ENCODE measurements at places on chromosomes 2 and 18.

GRCh38 chr18:12883372-12883683 lies 709 bp downstream of the PTPN2 start:
- no peak for DNase-seq

DNA sequence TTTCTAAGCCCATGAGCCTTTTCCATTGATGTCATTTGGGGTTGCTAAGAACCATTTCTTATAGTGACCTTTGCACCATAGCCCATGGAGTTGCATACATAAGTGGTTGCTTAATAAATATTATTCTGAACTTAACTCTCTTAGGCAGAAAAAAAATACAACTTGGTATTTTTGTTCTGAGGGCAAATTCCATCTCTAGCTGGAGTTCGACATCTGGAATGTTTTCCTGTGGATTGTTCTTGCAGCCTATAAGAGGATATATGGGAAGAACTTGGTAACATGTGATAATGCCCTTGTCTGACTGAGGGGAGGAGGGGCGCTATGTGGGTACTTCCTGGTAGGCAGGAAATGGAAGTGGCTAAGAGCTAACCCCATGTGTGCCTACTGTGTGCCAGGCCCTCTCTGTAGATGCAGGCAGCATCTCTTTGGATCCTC lies 20.7 kb downstream of the IGFBP2 start:
- DNase-seq = no peak

DNA sequence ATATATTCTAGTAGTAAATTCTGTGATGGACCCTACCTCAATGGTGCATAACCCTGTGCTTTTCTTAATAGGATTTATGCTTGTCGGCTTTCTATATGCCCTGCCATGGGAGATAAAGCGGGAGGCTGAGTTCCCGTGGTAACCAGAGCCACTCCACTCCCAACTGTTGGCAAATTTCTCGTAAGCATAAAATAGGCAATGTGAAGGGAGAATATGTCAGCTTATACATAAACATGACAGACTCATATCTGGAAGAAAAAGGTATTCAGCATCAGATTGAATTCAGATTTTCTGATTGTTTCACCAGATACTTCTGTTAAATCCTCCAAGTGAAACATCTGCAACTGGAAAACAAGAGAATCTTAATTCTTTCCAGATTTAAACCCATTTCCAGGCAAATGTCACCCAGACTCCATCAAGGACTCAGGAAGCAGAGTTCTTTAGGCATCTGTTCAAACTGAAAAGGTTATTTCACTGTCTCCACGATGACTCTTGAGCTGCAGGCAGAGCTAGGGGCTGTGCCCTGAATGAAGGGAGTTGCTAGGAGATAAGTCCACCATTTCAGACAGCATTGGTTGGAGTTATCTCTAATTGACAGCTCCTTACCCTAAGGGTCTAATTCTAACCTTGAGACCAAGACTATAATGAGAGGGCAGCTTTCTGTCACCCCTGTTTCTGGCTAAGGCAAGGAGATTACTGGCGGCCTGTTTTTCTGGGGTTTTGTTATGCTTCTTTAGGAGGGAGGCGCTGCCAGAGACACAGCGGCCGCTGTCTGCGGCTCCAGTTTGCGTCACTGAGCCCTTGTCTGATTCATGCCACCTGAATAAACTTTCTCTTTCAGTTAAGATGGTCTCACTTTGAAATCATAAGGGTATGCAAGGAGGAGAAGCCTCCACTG lies 381.3 kb downstream of the SOX11 start:
- DNase-seq = no peak

DNA sequence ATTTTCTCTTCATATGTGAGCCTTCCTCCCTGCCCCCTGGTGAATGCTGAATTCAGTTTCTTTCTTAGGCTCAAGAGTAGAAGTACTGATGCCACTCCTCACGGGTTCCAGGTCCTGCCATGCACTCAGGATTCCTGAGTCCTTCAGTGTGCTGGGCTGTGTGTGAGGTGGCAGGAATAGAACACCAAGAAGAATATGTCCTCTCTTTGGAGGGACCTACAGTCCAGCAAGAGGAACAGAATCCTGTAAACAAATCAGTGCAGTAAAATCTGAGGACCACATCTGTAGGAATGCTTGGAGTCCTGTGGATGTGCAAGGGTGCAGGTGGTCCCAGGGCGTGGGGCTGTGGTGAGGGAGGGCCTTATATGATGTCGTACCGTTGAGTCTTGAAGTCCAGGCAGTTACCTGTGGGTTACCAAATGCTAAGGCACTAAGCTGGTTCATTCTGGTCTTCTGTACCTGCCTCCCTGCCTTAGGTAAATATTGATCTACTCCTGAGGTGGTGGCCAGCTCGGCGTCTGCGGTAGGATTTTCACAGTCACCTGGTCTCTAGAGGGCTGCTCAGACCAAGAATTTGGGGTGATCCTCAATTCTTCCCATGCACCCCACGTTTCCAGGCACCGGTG lies 5.5 kb downstream of the ASAP2 start:
- DNase-seq = no peak

- peak; percentile 48 for DNase-seq
Observed at GRCh38 chr2:235669983-235670962, 176.4 kb downstream of the AGAP1 start.

GRCh38 chr18:39274535-39274934 lies 1708.9 kb upstream of the CELF4 start:
- no peak for DNase-seq

DNA sequence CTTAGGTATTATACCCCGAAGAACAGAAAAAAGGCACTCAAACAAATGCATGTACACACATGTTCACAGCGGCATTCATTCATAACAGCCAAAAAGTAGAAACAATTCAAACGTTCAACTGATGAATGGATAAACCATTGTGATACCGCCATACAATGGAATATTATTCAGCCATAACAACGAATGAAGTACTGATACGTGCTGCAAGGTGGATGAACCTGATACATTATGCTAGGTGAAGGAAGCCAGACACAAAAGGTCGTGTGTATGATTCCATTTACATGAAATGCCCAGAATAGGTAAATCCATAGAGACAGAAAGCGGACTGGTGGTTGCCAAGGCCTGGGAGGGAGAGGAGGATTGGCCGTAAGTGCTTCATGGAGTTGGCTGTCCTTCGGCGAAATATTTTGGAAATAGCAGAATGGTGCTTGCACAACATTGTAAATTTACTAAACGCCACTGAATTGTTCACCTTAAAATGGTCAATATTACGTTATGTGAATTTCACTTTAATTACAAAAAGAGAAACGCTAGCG lies 750 bp upstream of the RMP24 start:
- no peak for DNase-seq

GRCh38 chr18:62366992-62367391 lies 41.9 kb downstream of the TNFRSF11A start:
- no peak for DNase-seq

GRCh38 chr18:44508474-44508873 lies 172.2 kb upstream of the SETBP1 start:
- DNase-seq = no peak

- no peak for DNase-seq
Observed at GRCh38 chr18:34077599-34077998, 147.1 kb downstream of the NOL4 start.

DNA sequence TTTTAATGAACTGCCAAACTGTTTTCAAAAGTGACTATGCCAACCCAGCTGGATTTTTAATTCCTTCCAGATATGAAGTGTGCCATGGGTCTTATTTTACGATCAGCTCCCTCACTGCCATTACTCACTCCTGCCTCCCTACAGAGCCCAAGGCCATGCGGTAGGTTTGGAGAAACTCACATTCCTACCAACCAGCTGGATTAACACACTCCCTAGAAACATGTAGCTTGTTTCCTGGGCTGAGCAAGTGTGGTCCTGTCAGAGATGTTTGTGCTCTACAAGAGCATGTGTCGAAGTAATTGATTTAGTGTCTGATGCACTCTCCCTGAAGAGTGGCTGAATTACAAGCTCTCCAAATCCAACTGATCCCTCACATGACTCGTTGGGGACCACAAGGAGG lies 82.5 kb downstream of the SPP2 start:
- DNase-seq = peak; percentile 34

- DNase-seq = peak; percentile 18
Observed at GRCh38 chr18:35688757-35689156, 107.2 kb downstream of the GALNT1 start.

GRCh38 chr2:152174574-152174973 lies 989 bp downstream of the STAM2 start:
- DNase-seq = peak; percentile 10

DNA sequence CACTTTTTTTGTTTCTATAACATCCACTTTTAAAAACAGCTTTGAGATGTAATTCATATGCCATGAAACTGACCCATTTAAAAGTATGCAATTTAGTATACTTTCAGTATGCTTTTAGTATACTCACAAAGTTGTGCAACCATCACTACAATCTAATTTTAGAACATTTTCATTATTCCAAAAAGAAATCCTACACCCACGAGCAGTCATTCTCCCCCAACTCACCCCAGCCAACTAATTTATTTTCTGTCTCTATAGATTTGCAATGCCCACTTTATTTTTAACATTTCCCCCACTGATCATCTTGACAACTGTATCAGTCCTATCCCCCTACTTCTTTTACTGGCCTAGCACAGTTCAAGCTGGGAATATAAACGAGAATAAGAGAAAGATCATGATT lies 39.1 kb downstream of the FAM98A start:
- no peak for DNase-seq

GRCh38 chr2:72998234-72998651 lies 73.3 kb downstream of the SFXN5 start:
- no peak for DNase-seq

GRCh38 chr2:98959810-98960507 lies 23.9 kb upstream of the CRACDL start:
- no peak for DNase-seq

- DNase-seq = no peak
Observed at GRCh38 chr2:138711812-138712211, 68.4 kb downstream of the NXPH2 start.

- no peak for DNase-seq
Observed at GRCh38 chr2:62933398-62933917, 117.2 kb upstream of the OTX1 start.

DNA sequence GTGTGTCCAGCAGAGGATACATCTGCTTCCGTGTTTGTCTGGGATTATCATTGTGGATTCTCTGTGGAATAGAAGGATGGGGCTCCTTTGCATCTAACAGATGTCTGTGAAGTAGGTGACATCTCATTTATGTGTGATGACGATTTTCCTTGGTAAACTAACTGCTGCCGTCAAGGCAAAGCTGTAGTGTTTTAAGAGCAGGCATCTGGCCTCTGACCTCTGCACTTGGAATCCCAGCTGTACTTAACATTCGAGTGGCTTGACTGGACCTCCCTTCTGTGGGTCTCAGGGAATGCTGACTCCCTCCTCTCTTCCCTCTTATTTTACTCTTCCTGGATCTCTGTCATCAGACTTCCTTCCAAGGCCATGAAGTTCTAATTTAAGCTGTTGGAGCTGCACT lies 56.4 kb downstream of the DCDC2C start:
- DNase-seq = no peak

DNA sequence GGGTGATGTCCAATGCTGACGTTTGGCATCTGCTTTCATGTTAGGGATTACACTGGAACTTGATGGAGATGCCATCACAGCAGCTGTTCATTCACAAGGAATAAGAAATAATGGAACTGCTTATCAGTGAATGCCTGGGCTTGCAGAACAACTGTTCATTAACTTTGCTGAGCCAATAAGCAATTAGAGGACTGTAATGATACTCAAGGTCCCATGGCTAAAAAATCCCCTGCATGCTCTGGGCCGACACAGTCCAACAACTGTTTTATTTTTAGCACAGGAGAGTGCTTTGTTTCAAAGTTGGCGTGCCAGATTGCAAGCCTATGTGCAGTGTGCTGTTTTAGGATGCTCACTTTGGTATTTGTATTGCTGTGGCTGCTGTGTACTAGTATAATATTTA lies 408.0 kb upstream of the RGPD4 start:
- DNase-seq = no peak

GRCh38 chr18:62118328-62118727 lies 68.5 kb downstream of the PIGN start:
- no peak for DNase-seq

- DNase-seq = peak; percentile 75
Observed at GRCh38 chr2:163664610-163665009, 71.2 kb downstream of the FIGN start.

DNA sequence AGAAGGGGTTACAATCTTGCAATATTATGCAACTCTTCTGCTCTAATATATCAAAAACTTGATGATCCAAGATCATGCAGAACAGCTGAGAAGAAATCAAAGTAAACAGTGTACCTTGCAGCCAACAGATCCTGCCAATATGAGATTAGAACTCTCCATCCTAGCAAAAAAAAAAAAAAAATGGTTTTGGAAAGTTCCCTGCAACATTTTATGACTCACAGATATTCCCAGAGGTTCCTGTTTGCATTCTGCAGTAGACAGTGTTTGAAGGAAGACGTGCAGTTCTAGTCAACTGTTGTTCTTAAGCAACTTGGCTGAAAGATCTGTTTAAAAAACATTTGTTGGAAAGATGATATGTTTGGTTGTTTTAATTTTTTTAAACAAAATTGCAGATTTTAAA lies 103.6 kb upstream of the WDR75 start:
- no peak for DNase-seq

DNA sequence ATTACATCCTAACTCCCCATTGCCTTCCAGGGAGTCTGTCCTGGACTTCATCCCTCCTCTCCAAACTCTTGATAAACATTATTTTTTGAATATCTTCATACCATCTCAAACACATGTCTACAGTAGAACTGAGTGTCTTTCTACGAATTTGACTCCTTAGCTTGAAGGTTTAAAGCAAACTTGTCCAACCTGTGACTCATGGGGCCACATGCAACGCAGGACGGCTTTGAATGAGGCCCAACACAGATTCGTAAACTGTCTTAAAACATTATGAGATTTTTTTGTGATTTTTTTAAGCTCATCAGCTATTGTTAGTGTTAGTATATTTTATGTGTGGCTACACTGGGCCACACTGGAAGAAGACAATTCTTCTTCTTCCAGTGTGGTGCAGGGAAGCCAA lies 98.1 kb downstream of the PARD3B start:
- DNase-seq = no peak

DNA sequence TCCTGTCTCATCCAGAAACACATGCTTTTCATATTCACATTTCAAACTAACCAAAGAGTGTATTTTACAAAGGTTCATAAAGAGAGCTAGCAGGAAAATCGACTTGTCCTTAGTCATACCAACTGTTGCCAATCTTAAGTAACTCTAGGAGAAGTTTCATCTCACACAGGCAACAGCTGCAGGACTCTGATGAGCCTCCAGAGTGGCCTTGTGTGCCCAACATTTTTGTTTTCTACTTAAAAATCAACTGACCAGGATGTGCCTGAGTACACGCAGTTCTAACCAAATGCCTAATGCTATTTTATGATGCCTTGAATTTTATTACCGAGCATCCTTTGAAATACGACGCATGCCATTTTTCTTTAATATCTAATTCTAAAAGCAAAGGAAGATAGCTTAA lies 595.9 kb upstream of the LRRTM4 start:
- no peak for DNase-seq
